Tibial nerve (tissue), 4 donors: ENCODE measurements at places on chromosomes 2 and 18.

GRCh38 chr2:120243211-120243610, 9.4 kb upstream of the RALB start:
- no peak for DNase-seq

DNA sequence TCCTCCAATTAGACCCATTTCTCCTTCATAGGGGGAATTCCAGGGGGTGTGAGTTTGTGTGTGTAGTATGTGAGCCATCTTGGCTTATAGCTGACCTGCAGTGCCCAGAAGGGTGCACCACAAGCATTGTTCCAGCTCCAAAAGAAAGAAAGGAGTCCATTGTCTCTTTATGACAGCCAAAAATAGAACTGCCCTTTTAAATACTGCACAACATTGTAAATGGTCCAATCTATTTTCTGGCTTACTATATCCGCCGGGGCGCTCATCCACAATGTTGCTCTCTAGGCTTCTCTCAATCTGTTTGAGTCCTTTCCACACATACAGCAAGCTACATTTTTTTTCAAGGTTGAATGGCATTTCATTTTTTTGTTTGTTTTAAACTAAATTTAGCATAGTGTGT, 517.5 kb downstream of the STK39 start:
- DNase-seq = no peak

DNA sequence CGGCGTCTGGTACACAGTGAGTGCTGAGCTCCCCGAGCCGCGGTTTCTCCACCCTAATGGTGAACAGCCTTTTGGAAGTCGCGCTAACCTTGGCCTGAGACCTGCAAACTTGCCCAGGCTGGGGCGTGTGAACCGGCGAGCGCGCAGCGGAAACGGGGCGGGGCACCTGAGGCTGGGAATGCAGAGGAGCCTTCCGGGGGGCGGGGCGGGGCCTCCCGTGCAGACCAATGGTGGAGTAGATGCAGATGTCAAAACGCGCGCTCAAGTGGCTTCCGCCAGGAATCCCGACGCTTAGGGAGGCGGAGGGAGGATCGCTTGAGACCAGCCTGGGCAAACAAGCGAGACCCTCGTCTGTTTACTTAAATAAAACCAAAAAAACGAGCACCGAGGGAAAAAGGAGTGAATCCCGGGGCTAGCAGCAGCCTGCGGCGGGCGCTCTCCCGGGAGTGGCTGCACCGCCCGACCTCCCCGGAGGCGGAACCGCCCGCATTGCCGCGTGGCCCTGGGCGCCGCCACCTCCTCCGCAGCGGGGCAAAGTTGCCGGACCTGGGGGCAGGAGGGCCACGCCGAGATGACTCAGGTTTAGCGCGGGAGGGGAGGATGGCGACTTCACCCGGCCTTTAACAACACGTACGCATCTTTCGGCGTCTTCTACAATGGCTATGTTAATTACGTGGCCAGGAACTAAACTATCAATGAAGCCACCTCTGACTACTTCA, 2.2 kb upstream of the RRM2 start:
- peak; percentile 86 for DNase-seq

DNA sequence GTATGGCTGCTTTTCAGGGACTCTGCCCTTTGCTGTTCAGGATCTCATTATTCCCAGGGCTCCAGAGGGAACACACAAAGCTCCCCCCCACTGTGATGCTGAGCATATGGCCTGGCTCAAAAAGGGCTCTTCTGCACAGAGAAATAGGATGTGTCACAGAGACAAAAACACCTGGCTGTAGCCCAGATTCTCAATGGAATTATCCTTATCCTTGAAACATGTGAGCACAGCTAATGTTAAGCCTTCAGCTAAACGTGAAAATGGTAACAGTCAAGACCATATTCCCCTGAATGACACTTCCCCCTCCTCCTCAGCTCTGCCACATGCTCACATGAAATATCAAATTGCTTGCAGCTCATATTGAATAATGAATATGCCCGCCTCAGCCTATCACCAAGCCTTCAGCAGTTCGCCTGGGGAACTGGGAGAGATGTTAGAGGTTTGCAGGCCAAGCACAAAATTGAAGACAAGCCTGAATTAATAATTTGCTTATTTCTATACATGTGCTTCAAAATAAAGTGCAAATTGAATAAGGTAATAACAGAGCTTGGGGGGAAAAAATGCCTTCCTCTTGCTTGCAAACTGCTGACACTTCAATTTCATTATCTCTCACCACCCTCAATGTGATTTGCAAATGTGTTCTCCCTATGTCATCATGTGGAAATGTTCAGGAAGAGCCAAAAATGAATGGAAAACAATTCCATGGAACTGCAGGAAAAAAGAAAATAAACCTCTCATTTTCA, 181.0 kb upstream of the HNRNPA3 start:
- no peak for DNase-seq

DNA sequence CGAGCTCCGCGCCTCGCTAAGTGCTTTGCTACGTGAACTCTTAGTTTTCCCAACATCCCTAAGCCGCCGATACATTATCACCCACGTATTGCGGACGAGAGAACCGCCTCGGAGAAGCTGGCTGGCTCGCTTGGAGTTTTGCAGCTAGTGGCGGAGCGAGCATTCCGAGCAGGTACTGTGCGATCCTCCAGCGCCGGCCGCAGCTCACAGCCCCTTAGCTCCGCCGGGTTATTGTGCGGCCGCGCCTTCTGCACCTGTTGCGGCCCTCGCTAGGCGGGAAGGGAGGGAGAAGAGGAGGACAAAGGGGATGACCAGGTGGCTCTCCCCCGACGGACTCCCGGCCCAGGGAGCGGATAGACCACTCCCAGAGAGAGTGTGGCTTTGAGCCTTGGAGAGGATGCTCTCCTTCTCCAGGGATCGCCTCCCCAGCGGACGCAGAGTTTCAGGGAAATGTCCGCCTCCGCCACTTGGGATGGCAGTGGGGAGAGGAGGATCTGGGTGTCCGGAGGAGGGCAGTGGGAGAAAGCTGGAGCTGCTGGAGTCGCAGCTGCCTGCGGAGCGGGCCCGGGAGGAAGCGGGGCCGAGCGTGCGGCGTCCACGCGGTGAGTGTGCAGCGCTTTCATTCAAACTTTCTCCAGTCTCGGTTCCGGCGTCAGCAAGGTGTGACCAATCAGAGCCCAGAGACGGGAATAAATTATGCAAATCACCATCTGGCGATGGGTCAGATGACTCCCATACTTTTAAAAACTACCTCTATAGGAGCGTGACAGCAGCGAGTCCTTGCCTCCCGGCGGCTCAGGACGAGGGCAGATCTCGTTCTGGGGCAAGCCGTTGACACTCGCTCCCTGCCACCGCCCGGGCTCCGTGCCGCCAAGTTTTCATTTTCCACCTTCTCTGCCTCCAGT, at the start of gene LIPG:
LIPG (plus strand) TSS at position 769 of the 905 bp plus-strand sequence. CDS start 252 bp downstream, outside the sequence.
- no peak for DNase-seq

GRCh38 chr2:102737431-102737830, 24.4 kb upstream of the TMEM182 start:
- DNase-seq = no peak

DNA sequence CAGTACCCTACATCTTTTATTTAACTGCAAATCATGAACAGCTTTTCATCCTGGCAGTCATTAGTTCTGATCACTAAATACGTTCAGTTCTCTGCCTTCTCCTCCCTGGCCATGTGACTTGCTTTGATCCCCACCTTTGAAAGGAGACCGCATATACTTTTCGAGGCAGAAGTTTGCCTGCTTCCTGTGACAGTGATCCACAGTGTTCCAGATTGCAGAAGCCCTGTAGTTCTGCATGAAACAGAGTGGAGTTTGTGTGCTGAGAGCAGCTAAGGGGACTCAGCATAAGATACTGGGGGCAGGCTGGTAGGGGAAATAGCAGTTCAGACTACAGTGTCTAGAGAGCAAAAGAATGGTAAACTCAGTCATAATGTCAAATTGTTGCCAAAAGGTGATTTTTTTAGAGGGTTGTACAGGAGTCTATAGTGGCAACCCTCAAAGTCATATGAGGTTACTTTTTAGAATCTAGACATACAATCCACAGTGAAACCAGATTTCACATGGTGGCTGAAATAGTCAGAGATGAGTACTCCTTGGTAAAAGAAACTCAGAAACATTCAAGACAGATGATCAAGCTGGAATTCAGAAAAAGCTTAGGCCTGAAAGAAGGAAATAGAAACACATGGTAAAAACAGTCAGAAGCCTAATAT, 1800.4 kb upstream of the CELF4 start:
- DNase-seq = no peak

GRCh38 chr2:25614711-25615110, 58.7 kb downstream of the DTNB start:
- DNase-seq = no peak

DNA sequence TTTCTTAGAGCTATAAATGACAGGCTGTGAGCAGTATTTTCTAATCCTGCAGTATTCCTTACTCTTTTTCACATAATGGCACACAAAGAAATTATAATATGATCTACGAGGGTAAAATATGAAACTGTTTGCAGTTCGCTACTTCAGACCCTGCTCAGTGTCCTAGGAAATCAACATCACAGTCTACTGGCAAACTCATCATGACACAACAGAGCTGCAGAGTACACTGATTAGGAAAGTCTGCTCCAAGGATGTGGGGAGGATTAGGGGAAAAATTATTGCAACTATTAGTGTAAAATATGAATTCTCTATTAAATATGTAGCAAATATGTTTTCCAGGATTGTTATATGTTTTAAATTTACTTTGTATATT, 149.2 kb upstream of the REG3G start:
- no peak for DNase-seq
